CD4-positive, alpha-beta T cell treated with Interleukin-17A for 1 hour (primary cell): ENCODE measurements at places on chromosomes 6 and 20.

DNA sequence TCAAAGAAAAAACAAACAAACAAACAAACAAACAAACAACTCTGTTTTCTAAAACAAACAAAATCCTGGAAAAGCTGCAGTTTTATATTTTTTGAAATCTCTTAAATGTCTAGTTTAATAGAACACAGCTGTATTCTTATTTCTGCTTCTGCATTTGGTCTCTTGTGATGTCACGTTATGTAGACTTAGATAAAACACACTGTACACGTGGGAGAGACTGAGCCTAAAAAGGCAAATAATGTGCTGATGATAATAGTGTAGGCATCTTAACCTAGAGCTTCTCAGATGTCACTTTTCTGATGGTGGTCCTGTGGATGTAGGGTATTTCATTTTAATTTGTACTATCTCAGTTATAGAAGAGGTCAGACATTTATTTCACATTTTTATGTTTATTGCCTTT, 261.7 kb downstream of the UTRN start:
- no peak for DNase-seq

- DNase-seq: no peak
Measured at GRCh38 chr6:43508481-43509141, 1.5 kb downstream of the LRRC73 start.

- no peak for DNase-seq
Measured at GRCh38 chr6:38187325-38187724, 367.8 kb downstream of the ZFAND3 start.

- DNase-seq: no peak
Measured at GRCh38 chr6:34970488-34970887, 81.4 kb downstream of the ANKS1A start.

DNA sequence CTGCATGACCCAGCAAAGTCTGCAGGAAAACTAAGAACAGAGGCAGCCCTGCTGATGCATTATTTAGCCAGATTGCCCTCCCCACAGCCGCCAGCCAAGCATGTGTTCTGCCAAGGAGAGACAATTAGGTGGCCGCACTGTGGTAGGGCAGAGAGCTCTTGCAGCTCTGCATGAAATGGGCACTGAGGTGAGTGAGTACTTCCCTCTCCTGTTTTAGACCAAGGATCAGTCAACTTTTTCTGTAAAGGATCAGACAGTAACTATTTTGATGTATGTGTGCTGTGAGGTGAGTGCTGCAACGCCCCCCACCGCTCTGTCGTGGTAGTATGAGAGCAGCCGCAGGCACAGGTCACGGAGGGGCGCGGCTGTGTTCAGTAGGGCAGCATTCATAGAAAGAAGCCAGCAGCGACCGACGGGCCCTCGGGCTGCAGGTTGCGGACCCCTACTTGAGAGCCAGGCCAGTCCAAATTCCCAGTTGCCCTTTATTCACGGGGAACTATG, 23.8 kb upstream of the FAM50B start:
- no peak for DNase-seq
